ENCODE measurements at places on chromosomes 11 and 22. TPM values are rescaled to one million over a fixed set of nuclear protein-coding genes. Genes with fewer than 3 reads are reported as not detected.

The TLCD5 gene
- total RNA-seq = 0.76 TPM

The C11orf86 gene
- total RNA-seq = not detected

The LIMK2 gene
- 34.2 TPM for total RNA-seq

The OR52W1 gene
- not detected for total RNA-seq

The NUP50 gene
- total RNA-seq = 168 TPM

The OOSP4B gene
- total RNA-seq = not detected

The KCNE3 gene
- total RNA-seq = not detected

The CHST1 gene
- total RNA-seq = 0.36 TPM

The CRYBA4 gene
- total RNA-seq = not detected

The CARD16 gene
- 9.0 TPM for total RNA-seq

The TRIM21 gene
- 27.4 TPM for total RNA-seq

The ATG2A gene
- total RNA-seq = 22.5 TPM

The ART5 gene
- total RNA-seq = not detected

The CD3G gene
- 145 TPM for total RNA-seq

The BRSK2 gene
- 0.97 TPM for total RNA-seq

The F2 gene
- total RNA-seq = not detected

The NCF4 gene
- 12.3 TPM for total RNA-seq

The UPB1 gene
- total RNA-seq = 0.12 TPM

The JAML gene
- total RNA-seq = 318 TPM

The LZTR1 gene
- 76.4 TPM for total RNA-seq

The NUCB2 gene
- total RNA-seq = 48.6 TPM

The RTN4RL2 gene
- total RNA-seq = 0.23 TPM

The RIC3 gene
- total RNA-seq = 7.2 TPM

The RASSF10 gene
- total RNA-seq = not detected

The SHANK3 gene
- 0.17 TPM for total RNA-seq

The OR10D3 gene
- not detected for total RNA-seq

The IGLL1 gene
- total RNA-seq = not detected

The MS4A4A gene
- total RNA-seq = not detected

The CCDC15 gene
- total RNA-seq = 4.1 TPM

The XKR3 gene
- not detected for total RNA-seq

The KRTAP5-2 gene
- total RNA-seq = not detected

The TESMIN gene
- total RNA-seq = 1.4 TPM

The SYT8 gene
- total RNA-seq = not detected

The MS4A1 gene
- not detected for total RNA-seq

The HIRA gene
- total RNA-seq = 45.0 TPM

The NXPE4 gene
- total RNA-seq = not detected

The DNAJC4 gene
- total RNA-seq = 19.9 TPM

The MGAT3 gene
- 0.90 TPM for total RNA-seq

The CAVIN3 gene
- 36.0 TPM for total RNA-seq

The INPP5J gene
- total RNA-seq = 0.07 TPM

The WNT7B gene
- not detected for total RNA-seq

The CLDN25 gene
- not detected for total RNA-seq

The HINFP gene
- total RNA-seq = 41.4 TPM

The MS4A7 gene
- not detected for total RNA-seq

The BTG4 gene
- total RNA-seq = not detected

The PKNOX2 gene
- total RNA-seq = not detected

The KIRREL3 gene
- total RNA-seq = not detected

The BAIAP2L2 gene
- 0.45 TPM for total RNA-seq

The B4GALNT4 gene
- total RNA-seq = 4.1 TPM

The GAS2L1 gene
- total RNA-seq = 1.5 TPM

The TRPC6 gene
- total RNA-seq = not detected

The CRYBB2 gene
- total RNA-seq = not detected

The C11orf97 gene
- total RNA-seq = not detected

The GRIA4 gene
- total RNA-seq = not detected

The CABP4 gene
- 0.68 TPM for total RNA-seq

The MS4A3 gene
- total RNA-seq = not detected

The PES1 gene
- total RNA-seq = 173 TPM

The MPEG1 gene
- total RNA-seq = not detected

The MN1 gene
- total RNA-seq = 0.23 TPM

The GPR83 gene
- total RNA-seq = not detected

Data from activated CD4-positive, alpha-beta T cell treated with anti-CD3 and anti-CD28 coated beads, Interleukin-2, amount 10 ng/mL, durations not matched to agents 24 days and 14 days (primary cell).